ENCODE measurements at places on chromosomes 3 and 15. TPM values are rescaled to one million over a fixed set of nuclear protein-coding genes. Genes with fewer than 3 reads are reported as not detected.

PCSK6 gene
- 8.2 TPM for polyA plus RNA-seq

- DNase-seq, result no peak
Measured at GRCh38 chr15:73965094-73965757, 26.9 kb downstream of the STOML1 start.

DNA sequence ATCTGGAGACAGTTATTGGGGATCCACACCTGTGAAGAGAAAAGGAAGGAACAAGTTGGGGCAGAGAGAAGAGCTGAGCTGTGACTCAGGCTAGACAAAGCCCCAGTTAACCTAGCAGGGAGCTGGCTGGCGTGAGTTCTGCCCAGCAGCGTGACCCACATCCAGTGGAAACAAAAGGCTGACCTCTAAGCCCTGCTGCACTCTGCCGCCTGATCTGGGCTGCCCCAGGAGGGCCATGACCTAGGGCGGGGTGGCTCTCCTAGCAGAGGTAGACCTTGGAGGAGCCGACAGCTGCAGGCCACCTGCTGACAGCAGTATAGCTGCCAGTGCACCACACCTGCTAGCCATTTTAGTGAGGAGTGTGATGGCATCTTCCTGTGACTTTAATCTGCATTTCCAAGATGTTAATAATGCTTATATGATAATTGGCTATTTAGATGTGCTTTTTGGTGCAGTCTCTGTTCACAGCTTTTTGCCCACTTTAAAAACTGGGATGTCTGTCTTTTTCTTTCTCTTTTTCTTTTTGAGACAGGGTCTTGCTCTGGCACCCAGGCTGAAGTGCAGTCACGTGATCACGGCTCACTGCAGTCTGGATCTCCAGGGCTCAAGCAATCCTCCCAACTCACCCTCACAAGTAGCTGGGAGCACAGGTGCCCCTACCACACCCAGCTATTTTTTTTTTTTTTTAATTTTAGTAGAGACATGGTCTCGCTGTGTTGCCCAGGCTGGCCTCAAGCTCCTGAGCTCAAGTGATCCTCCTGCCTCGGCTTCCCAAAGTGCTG, 78.1 kb downstream of the LSM3 start:
- DNase-seq, result no peak

PLA2G4D gene
- polyA plus RNA-seq, result 0.13 TPM

THSD4 gene
- 30.0 TPM for polyA plus RNA-seq

DNA sequence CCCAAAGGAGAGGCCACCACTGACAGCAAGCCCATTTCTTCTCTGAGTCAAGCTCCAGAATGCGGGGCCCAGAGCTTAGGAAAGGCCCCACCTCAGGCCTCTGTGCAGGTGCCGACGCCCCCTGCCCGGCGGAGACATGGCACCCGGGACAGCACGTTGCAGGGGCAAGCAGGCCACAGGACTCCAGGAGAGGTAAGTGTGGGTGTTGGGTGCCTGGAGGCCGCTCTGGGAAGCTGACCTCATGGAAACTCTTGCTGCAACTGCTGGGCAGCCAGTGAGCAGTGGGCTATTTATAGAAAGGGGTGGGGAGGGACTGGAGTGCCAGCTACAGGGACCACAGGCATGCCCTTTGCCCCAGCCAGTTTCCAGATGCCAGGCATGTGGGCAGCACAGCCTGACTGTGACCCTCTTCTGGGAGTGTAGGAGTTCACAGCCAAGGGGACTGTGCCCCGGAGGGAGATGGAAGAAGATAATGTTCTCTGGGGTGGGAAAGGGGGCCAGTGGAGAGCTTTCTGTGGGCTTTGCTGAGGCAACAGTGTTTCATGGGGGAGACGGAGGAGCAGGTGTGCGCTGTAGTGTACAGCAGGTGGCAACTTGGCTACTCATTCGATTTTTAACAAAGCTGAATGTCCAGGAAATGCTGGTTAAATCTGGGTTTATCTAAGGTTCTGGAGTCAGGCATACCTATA, 23.7 kb downstream of the ALPK3 start:
- DNase-seq, result no peak

ALDH1A3 gene
- 6.6 TPM for polyA plus RNA-seq

ADAMTS9 gene
- polyA plus RNA-seq, result 178 TPM

GCSAM gene
- polyA plus RNA-seq, result 1.3 TPM

RETNLB gene
- polyA plus RNA-seq, result not detected

ERICH6 gene
- 0.69 TPM for polyA plus RNA-seq

- DNase-seq, result no peak
Measured at GRCh38 chr15:43220991-43221403, at the start of gene EPB42. TSS of gene EPB42 (minus strand) at chr15:43221018. CDS start at chr15:43220825, 193 bp downstream.

- DNase-seq, result no peak
Measured at GRCh38 chr3:15667484-15667883, 65.9 kb downstream of the BTD start.

- DNase-seq, result peak; percentile 39
Measured at GRCh38 chr3:189781415-189781814, 150.2 kb downstream of the TP63 start.

DNA sequence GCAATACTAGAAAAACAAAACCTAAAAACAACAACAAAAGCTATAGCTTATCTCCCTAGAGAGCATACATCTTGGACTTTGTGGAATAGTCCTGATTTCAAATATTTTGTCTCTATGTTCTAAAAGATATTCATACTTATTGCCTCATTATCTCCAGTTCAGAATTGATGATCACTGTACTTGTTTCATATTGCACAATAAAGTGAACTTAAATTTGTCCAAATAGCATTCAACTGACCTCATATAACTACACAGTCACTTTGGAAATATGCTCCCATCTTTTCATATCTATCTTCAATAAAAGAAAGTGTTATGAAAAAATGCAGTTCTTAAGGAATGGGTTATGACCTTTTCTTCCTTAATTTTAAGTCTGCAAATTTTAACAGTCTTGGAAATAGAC, 228.6 kb upstream of the CMC1 start:
- DNase-seq, result no peak

LRRK1 gene
- polyA plus RNA-seq, result 3.7 TPM

DNA sequence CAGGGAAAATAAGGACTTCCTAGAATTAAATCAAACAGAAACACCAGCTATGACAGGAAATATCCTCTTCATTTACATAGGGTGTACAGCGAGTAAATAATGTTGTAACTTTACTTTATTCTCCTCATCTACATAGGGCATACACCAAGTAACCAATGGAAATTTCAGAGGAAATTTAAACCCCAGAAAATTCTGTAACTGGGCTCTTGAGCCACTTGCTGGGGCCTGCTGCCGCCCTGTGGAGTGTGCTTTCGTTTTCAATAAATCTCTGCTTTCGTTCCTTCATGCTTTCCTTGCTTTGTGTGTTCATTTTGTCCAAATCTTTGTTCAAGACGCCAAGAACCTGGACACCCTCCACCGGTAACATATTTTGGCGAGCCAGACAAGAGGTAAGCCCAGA, 990.4 kb upstream of the CADM2 start:
- DNase-seq, result no peak

DNA sequence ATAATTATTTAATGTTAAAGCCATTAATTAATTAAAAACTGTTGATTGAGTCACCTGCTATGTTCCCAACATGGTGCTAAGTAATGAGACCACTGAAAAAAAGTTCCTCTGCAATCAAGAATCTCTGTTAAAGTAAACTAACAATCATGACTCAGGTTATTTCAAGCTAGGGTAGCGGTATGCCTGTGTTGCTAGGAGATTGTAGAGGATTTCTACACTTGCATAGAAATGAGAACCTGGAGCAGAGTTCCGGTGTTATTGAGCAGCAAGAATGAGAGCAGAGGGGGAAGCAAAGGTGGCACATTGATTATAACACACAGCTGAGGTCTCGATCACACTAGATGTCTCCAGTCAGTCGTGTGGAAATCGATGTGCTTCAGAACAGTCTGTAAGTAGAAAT, 41.4 kb downstream of the C3orf85 start:
- no peak for DNase-seq

GRCh38 chr3:84109911-84110310, 848.9 kb upstream of the CADM2 start:
- DNase-seq, result no peak

CLDN11 gene
- 292 TPM for polyA plus RNA-seq

DNA sequence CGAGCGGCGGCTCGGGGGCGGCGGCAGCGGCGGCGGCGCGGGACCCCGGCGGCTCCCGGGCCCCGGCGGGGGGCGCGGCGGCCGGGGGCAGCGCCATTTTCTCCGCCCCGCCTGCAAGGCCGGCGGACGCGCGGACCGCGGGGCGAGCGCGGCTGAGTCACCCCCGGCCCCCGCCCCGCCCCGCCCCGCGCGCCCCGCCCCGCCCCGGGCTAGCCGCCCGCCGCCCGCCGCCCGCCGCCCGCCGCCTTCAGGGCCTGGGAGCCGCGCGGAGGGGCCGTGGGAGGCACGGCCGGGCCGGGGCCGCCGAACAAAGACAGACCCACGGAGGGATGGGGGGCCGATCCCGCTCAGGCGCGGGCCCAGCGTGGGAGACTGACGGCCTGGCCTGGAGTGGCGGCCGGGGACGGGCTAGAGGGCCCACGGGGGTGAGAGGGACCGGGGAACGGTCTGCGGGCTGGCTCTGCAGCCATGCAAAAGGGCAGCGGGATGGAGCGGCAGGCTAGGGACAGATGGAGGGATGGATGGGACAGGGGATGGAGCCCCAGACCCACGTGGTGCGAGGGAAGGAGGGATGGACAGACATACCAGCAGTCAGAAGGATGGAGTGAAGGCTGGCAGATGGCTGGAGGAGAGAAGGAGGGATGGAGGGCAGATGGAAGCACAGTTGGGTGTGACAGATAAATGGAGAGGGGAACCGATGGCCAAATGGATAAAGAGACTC, at the start of gene EIF4E3:
EIF4E3 (minus strand) TSS at position 132 of the 721 bp plus-strand sequence; CDS start at position 97, 35 bp downstream.
- no peak for DNase-seq

DNA sequence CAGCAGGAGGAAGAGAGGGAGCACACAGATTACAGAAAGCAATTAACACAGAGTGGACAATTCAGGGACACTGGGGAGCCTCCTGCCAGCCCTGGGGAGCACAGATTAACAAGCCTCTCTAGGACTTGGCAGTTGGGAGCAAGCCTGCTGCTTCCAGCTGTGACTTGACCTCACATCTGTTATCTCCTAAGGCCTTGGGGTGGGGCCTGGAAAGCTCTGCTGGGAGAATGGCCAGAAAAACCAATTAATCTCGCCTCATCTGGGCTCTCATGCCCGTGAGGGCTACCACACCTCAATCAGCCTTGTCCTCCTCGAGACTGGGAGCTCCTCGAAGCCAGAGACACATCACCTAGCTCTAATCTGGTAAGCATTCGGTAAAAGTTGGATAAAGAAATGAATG, 39.1 kb downstream of the SEMA5B start:
- no peak for DNase-seq

- no peak for DNase-seq
Measured at GRCh38 chr15:69531665-69532027, 79.0 kb downstream of the RPLP1 start.

SKOR1 gene
- 0.49 TPM for polyA plus RNA-seq

P3H2 gene
- polyA plus RNA-seq, result 87.3 TPM

GRIP2 gene
- 1.5 TPM for polyA plus RNA-seq

DNA sequence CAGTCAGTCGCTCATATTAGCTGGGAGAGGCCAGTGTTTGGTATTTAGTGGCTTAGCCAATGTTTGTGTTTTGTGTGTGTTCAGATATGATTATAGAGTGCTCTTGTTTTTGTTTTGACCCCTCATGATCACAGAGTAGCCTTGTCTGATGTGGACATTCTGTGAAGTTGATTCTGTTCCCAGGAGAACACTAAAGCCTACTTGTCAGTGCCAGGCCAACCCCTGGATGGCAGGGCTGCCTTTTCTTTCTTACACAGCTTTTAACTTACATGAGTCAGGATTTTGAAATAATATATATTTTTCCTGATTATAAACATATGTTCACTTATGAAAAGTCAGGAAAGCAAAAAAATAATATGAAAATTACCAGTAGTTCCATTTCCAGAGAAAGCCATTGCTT, 11.9 kb downstream of the CFAP161 start:
- no peak for DNase-seq

DNA sequence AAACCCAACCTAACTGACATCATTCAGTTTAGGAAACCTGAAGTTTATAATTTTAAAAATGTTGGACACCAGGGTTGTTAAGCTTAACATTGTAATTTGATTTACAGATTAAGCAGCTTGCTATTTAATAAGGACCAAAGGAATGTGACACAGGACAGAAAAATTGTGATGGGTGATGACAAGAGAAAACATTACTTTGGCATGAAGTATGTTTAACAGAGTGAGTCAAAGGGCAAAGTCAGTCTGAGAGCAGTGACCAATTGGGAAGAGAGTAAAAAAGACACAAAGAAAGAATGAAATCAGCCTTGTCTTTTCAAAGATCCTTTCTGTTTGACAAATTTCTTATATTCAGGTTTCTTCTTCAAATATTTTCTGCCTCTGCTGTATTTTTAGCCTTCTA, 1301.6 kb downstream of the SI start:
- no peak for DNase-seq

ROBO2 gene
- 83.3 TPM for polyA plus RNA-seq

DNA sequence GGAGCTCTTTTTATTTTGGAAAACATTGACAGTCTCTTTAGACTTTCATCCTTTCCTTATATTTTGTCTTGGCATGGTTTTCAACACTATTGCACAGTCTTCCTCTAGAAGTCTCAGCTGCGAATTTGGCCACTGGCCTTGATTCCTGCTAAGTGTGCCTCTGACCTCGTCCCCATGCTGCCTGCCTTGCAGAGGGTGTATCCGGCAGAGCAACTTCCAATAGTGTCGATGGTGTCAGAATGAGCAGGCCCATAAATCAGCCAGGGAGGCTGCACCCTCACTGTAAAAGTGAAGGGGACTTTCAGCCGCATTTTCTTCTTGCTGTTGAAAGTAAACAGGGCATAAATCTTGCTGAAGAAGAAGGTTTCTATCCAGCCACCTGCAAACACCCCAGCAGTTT, 336.7 kb upstream of the TRIM42 start:
- no peak for DNase-seq
